Naive B cell (primary cell): ENCODE measurements at places on chromosomes 2 and 18. TPM values are rescaled to one million over a fixed set of nuclear protein-coding genes. Genes with fewer than 3 reads are reported as not detected.

DNA sequence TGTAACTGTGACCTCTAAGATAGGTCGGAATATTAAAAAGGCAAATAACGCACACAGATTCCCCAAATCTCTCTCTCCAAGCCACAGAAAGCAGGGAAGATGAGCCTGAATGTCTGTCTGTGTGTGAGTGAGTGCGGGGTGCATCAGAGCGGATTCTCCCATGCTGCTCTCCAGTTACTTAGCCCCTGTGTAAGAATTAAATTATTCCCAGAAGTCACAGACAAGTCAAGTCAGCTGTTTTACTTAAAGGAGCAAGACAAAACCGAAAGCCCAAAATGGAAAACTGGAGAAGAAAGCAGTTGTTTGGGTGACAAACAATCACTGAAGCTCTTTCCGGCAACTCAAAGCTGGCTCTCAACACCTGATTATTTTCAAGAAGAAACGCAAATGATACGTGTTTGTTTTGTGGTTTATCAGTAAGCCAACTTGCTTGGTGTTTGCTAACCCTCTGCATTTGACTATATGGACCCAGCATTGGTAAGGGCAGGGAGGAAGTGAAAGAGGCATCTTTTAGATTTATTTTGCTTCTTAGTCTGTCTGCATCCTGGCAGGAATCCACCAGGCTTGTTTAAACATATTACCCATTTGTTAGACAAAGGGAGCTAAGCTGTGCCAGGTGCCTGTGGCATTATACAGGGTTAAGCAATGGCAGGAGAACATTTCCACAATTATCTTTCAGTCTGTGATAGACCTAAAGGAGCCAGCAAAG is 121.5 kb upstream of the CREB1 start:
- DNase-seq: no peak
- H3K36me3 ChIP-seq: peaks cover 9% of the 10 kb centered on the region
- H3K27me3 ChIP-seq: peaks cover 4% of the 10 kb centered on the region
- no peaks in the 10 kb centered on the region for H3K4me1 ChIP-seq

GRCh38 chr2:208929139-208929864 is 494.5 kb upstream of the MAP2 start:
- H3K27ac ChIP-seq: no peak overlapping the region
- no peak overlapping the region for H3K4me3 ChIP-seq
- no peaks in the 10 kb centered on the region for H3K36me3 ChIP-seq
- no peaks in the 10 kb centered on the region for H3K4me1 ChIP-seq
- no peaks in the 10 kb centered on the region for H3K27me3 ChIP-seq

- no peak overlapping the region for H3K4me3 ChIP-seq
- peak overlapping the region; percentile 87 for H3K27ac ChIP-seq
- no peak for DNase-seq
Observed at GRCh38 chr18:55286257-55286825, 301.7 kb downstream of the TCF4 start.

Gene SEPTIN10
- polyA plus RNA-seq: 1.4 TPM

Gene NTSR2
- not detected for polyA plus RNA-seq
